Transverse colon (tissue), 4 donors: ENCODE measurements at places on chromosomes 3 and 15. TPM values are rescaled to one million over a fixed set of nuclear protein-coding genes. Genes with fewer than 3 reads are reported as not detected.

DNA sequence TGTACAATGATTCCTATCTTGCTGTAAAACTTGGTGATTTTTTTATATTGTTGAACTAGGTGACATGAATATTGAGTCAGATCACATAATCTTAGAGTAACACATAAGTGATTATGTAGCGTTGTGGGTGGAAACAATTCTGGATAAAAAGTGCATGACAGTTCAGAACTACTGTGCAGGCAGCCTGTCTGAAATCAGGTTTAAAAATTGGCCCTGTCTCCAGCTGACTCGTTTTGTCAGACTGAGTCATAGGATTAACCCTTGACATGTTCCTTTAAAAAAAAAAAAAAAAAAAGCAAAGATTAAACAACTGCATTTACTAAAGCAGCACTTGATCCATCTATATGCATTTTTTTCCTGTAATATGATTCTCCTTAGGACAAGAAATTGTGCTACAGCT, 160.0 kb upstream of the CGNL1 start:
- no peaks in the 10 kb centered on the region for H3K36me3 ChIP-seq
- no peak overlapping the region for H3K4me3 ChIP-seq

DNA sequence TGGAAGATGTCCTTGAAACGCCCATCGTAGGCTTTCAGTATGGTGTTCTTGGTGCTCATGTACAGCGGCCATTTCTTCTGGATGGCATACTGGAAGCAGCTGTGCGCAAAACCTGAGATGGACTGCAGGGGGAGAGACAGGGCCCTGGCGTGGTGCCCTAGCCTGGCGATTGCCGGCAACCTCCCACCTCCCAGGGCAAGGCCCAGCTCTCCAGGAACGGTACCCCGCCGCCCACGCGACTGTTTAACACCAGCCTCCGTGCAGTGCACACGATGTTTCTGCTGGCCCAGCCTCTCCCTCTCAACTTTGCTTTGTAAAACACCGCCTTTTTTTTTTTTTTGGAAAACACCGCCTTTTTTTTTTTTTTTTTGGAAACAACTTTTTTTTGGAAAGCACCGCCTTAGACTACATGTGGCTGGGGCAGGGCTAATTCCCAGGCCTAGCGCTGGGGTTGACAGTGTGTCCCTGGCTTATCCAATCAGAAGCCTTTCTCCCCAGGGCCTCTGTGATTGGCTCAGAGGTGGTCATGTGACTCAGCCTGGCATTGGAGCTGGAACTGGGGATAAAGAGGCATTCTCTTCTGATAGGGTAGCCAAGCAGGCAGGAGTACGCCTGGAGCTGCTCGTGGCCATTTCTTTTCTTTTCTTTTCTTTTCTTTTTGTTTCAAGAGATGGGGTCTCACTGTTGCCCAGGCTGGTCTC, 14.7 kb downstream of the IDH2 start:
- H3K27ac ChIP-seq, result no peak overlapping the region
- H3K4me1 ChIP-seq, result no peaks in the 10 kb centered on the region
- no peak overlapping the region for H3K4me3 ChIP-seq
- H3K27me3 ChIP-seq, result no peaks in the 10 kb centered on the region
- DNase-seq, result peak; percentile 26
- peaks cover 5% of the 10 kb centered on the region for H3K36me3 ChIP-seq

DNA sequence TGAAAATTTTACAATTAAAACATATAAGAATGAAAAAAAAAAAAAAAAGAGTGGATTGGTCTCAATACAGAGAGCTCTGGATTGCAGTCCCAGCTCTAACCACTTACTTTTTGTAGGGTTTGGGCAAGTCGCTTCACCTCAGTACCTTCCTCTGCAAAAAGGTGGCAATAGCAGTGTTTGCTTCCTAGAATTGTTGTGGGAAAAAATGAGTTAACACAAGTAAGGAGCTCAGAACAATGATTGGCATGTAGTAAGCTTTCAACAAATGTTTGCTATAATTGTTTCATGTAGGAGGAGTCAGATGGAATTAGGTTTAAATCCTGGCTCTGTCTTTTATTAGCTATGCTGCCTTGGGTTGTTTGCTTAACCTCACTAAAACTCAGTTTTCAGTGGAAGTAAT, 425.2 kb upstream of the TBL1XR1 start:
- H3K36me3 ChIP-seq, result no peaks in the 10 kb centered on the region
- H3K27ac ChIP-seq, result no peak overlapping the region
- no peaks in the 10 kb centered on the region for H3K27me3 ChIP-seq
- no peak for DNase-seq
- peaks cover 29% of the 10 kb centered on the region for H3K4me1 ChIP-seq

DNA sequence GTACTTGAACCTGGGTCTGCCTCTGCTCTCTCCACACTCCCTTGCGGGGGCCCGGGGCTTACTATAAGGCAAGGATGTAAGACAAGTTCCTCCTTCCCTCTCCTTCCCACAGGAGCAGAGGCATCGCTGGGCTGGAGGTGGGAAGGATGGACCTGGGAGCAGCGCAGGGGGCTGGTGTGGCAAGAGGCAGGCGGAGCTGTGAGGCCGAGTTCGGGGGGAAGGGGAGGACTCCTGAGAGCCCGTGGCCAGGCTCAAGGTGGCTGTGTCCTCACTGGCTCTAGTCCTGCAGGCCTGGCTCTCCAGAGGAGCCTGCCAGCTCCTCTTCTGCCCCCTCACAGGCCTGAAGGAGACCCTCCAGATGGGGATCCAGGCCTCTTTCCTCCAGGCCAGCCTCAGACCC, 1.0 kb upstream of the NR2E3 start:
- no peak for DNase-seq
- no peaks in the 10 kb centered on the region for H3K27me3 ChIP-seq
- H3K4me3 ChIP-seq, result no peak overlapping the region
- no peaks in the 10 kb centered on the region for H3K36me3 ChIP-seq
- no peaks in the 10 kb centered on the region for H3K4me1 ChIP-seq
- H3K27ac ChIP-seq, result no peak overlapping the region

The PDIA5 gene
- total RNA-seq, result 109 TPM

- no peaks in the 10 kb centered on the region for H3K27me3 ChIP-seq
- H3K36me3 ChIP-seq, result no peaks in the 10 kb centered on the region
- no peak for DNase-seq
- no peak overlapping the region for H3K27ac ChIP-seq
Observed at GRCh38 chr3:114552527-114552812, 258.6 kb downstream of the TIGIT start.

GRCh38 chr15:71116366-71116765, 1.1 kb downstream of the THSD4 start:
- no peaks in the 10 kb centered on the region for H3K36me3 ChIP-seq
- peak; percentile 24 for DNase-seq
- H3K4me3 ChIP-seq, result peak overlapping the region; percentile 81
- peaks cover 8% of the 10 kb centered on the region for H3K27me3 ChIP-seq

The CAV3 gene
- total RNA-seq, result not detected

- peaks cover 35% of the 10 kb centered on the region for H3K4me1 ChIP-seq
- DNase-seq, result peak; percentile 50
- H3K36me3 ChIP-seq, result no peaks in the 10 kb centered on the region
Observed at GRCh38 chr15:40282147-40282868, 556 bp downstream of the ANKRD63 start.

- H3K27me3 ChIP-seq, result no peaks in the 10 kb centered on the region
- no peak overlapping the region for H3K27ac ChIP-seq
- no peaks in the 10 kb centered on the region for H3K4me1 ChIP-seq
- no peak overlapping the region for H3K4me3 ChIP-seq
- H3K36me3 ChIP-seq, result no peaks in the 10 kb centered on the region
Observed at GRCh38 chr3:100682056-100682853, 27.0 kb upstream of the TFG start.

GRCh38 chr3:127195417-127195816, 2.5 kb downstream of the PRR23E start:
- no peak overlapping the region for H3K4me3 ChIP-seq
- H3K27ac ChIP-seq, result no peak overlapping the region
- H3K27me3 ChIP-seq, result peaks cover 20% of the 10 kb centered on the region
- H3K4me1 ChIP-seq, result no peaks in the 10 kb centered on the region
- DNase-seq, result no peak
- no peaks in the 10 kb centered on the region for H3K36me3 ChIP-seq
